ENCODE measurements at places on chromosomes 6 and 20. TPM values are rescaled to one million over a fixed set of nuclear protein-coding genes. Genes with fewer than 3 reads are reported as not detected.

- H3K27me3 ChIP-seq = no peaks in the 10 kb centered on the region
- H3K36me3 ChIP-seq = peaks cover 6% of the 10 kb centered on the region
- H3K4me1 ChIP-seq = peaks cover 9% of the 10 kb centered on the region
- no peak for DNase-seq
- H3K27ac ChIP-seq = no peak overlapping the region
Measured at GRCh38 chr6:83976871-83977270, 56.7 kb upstream of the MRAP2 start.

The SLC2A10 gene
- 9.2 TPM for total RNA-seq

The PTCRA gene
- not detected for total RNA-seq

DNA sequence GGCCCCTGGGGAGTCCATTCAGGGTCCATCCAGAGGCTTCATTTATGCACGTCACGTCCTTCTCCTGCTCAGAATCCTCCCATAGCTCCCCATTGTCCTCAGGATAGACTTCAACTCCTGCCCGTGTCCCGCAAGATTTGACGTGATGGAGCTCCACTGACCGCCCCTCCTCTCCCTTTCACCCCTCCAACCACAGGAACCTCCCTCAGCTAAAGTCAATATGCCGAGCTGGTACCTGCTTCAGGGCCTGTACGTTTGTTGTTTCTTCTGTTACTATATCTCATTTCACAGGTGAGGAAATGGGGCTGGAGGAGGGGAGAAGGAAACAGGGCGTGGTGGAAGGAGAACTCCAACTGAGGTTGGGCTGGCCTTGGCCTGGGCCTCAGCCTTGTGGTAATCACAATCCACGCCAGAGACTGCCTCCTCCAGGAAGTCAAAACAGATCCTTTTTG, 38.6 kb downstream of the CEBPB start:
- H3K27ac ChIP-seq = no peak overlapping the region
- H3K4me3 ChIP-seq = no peak overlapping the region
- no peaks in the 10 kb centered on the region for H3K27me3 ChIP-seq
- H3K36me3 ChIP-seq = no peaks in the 10 kb centered on the region
- no peak for DNase-seq

DNA sequence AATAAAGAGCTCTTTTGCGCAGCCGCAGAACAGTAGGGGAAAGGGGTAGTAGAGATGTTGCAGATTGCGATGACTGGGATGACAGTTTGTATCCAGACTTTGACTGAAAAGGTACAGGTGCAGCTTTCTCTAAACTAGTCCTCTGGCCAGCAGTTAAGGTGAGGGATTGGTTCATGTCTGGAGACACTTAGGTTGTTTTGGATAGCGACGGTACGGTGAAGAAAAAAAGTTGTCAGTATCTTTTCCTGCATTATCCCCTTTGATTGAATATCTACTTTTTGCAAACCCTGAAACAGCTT, 537 bp downstream of the PRR3 start:
- H3K36me3 ChIP-seq = peaks cover 6% of the 10 kb centered on the region
- H3K4me3 ChIP-seq = peak overlapping the region; percentile 87
- H3K27ac ChIP-seq = peak overlapping the region; percentile 85
- DNase-seq = no peak

DNA sequence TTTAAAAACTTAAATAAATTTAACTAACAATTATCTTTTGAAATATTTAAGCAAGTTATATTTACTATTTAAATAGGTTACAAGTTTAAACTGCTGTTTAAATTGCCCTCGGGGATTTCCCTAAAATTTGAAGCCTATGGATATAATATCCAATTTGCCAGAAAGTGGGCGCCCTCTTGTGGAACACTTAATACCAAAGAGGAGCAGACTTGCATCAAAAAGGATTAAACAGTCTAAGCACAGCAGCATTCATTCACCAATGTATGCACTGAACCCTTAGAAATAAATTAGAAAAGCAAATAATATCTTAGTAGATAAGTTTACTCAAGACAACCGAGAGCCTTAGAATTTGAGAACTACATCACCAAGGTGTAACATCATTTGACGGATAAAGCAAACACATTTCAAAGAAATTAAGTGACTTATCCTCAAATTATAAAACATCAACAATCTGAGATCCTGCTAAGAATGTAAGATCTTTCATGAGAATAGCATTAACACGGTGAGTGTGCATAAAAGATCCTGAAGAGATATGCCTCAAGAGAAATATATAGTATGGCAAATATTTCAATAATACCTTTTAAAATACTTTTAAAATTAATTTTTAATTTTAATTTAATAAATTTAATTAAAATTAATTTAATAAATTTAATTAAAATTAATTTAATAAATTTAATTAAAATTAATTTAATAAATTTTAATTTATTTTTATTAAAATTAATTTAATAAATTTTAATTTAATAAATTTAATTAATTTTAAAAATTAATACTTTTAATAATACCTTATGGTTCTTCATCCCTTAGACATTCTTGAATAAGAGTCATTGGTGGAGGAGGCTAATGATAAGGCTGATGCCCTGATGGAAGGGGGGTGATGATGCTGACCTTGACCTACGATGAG, 11.5 kb upstream of the MEP1A start:
- H3K36me3 ChIP-seq = no peaks in the 10 kb centered on the region
- H3K27ac ChIP-seq = no peak overlapping the region
- no peak overlapping the region for H3K4me3 ChIP-seq
- no peaks in the 10 kb centered on the region for H3K4me1 ChIP-seq
- peak; percentile 79 for DNase-seq

The GGT7 gene
- 22.3 TPM for total RNA-seq

The OTOR gene
- not detected for total RNA-seq

- no peaks in the 10 kb centered on the region for H3K27me3 ChIP-seq
- no peak overlapping the region for H3K27ac ChIP-seq
- no peaks in the 10 kb centered on the region for H3K36me3 ChIP-seq
- H3K4me1 ChIP-seq = peaks cover 14% of the 10 kb centered on the region
Measured at GRCh38 chr6:88519301-88520016, 353.3 kb upstream of the CNR1 start.

GRCh38 chr6:12356983-12357972, 67.1 kb downstream of the EDN1 start:
- H3K27ac ChIP-seq = no peak overlapping the region
- no peak overlapping the region for H3K4me3 ChIP-seq
- peaks cover 17% of the 10 kb centered on the region for H3K4me1 ChIP-seq
- DNase-seq = no peak
- no peaks in the 10 kb centered on the region for H3K36me3 ChIP-seq
- H3K27me3 ChIP-seq = no peaks in the 10 kb centered on the region

DNA sequence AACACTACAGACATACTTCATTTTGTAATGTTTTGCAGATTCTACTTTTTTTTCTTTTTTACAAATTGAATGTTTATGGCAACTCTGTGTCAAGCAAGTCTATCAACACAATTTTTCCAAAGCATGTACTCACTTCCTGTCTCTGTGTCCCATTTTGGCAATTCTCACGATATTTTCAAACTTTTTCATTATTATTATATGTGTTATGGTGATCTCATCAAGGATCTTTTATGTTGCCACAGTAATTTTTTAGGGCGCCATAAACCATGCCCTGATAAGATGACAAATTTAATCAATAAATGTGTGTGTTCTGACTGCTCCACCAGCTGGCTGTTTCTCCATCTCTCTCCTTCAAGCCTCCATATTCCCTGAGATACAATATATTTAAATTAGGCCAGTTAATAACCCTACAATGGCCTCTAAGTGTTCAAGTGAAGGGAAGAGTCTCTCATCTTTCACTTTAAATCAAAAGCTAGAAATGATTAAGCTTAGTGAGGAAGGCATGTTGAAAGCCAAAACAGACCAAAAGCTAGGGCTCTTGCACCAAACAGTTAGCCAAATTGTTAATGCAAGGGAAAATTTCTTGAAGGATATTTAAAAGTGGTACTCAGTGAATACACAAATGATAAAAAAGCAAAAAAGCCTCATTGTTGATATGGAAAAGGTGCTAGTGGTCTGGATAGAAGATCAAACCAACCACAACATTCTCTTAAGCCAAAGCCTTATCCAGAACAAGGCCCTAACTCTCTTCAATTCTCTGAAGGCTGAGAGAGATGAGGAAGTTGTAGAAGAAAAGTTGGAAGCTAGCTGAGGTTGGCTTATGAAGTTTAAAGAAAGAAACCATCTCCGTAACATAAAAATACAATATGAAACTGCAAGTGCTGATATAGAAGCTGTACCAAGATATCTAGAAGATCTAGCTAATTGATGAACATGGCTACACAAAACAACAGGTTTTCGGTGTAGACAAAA, 194.4 kb upstream of the TAB2 start:
- H3K4me1 ChIP-seq = no peaks in the 10 kb centered on the region
- no peaks in the 10 kb centered on the region for H3K27me3 ChIP-seq
- H3K36me3 ChIP-seq = no peaks in the 10 kb centered on the region
- no peak overlapping the region for H3K4me3 ChIP-seq
- no peak for DNase-seq
- H3K27ac ChIP-seq = no peak overlapping the region

GRCh38 chr6:117326396-117326795, 61.0 kb downstream of the VGLL2 start:
- no peaks in the 10 kb centered on the region for H3K27me3 ChIP-seq
- DNase-seq = no peak
- H3K4me1 ChIP-seq = no peaks in the 10 kb centered on the region
- no peak overlapping the region for H3K4me3 ChIP-seq

DNA sequence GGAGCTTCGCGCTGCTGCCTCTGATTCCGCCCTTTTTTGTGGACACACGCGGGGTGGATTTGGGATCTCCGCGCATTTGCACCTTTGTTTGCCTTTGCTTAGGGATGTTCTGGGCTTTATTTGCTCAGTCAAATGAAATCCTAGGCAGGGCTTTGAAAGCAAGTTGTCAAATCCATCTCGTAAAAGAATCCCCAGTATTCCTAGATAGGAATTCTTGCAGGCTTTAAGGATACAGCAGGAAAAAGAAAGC, 453 bp downstream of the CEP57L1 start:
- peaks cover 27% of the 10 kb centered on the region for H3K4me1 ChIP-seq
- H3K36me3 ChIP-seq = no peaks in the 10 kb centered on the region
- H3K27me3 ChIP-seq = no peaks in the 10 kb centered on the region
- peak overlapping the region; percentile 84 for H3K4me3 ChIP-seq
- peak overlapping the region; percentile 95 for H3K27ac ChIP-seq
- DNase-seq = no peak

The KIF25 gene
- total RNA-seq = 1.2 TPM

DNA sequence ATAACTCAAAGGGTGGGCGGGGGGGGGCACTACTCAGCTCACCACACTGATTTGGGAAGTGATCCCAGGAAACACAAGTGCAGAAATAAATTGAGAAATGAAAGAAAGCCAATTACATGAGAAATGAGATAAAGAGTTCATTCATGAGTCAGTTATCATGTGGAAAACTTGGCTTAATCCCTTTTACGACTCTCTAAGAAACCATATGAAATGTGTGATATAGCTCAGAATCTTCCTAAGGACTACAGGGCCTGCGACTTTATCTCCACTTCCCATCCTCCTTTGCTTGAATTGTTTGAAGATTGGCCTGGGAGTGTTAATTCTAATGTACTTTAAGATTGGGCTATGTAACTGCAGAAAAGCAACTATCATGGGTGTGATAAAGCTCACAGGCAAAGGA, 3.6 kb upstream of the BTN2A2 start:
- H3K4me3 ChIP-seq = no peak overlapping the region
- H3K36me3 ChIP-seq = no peaks in the 10 kb centered on the region
- DNase-seq = no peak
- no peak overlapping the region for H3K27ac ChIP-seq
- peaks cover 5% of the 10 kb centered on the region for H3K4me1 ChIP-seq
